SW480 (cell line): ENCODE measurements at places on chromosomes 7 and 10.

DNA sequence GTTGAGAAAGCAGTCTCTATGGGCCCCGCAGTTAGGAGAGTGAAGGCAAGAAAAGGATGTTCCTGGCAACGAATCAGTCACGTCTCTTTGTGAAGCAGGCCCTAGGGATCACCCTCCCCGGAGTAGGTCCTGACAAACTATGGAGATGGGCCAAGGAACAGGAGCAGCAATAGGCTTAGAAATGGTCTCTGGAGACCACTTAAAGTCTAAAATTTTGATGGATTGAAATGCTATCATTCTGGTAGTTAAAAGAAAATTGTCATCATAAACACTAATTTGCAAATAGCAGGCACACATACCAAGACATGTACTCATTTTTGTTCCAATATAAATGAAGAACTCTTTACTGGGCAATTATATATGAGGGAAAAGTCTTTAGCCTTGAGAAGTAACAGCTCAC lies 123.5 kb downstream of the ITGB8 start:
- no peak for DNase-seq

- no peak for DNase-seq
Observed at GRCh38 chr10:68572151-68572550, 12.0 kb downstream of the TET1 start.

- no peak for DNase-seq
Observed at GRCh38 chr7:87831097-87831496, 45.1 kb downstream of the SLC25A40 start.

- no peak for DNase-seq
Observed at GRCh38 chr7:1020849-1021251, 23.5 kb upstream of the GPR146 start.

GRCh38 chr10:86212391-86212700 lies 154.2 kb downstream of the GRID1 start:
- no peak for DNase-seq

DNA sequence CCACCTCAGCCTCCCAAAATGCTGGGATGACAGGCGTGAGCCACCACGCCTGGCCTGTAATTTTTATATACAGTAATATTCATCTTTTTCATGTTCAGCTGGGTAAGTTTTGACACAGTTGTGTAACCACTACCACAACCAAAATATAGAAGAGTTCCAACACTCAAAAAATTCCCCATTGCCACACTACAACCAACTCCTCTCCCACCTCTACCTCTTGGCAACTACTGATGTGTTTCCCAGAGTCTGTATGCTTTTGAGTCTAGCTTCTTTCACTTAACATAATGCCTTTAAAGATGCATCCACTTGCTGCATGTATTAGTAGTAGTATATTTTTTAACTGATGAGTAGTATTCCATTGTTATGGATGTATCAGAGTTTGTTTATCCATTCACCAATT lies 90.7 kb downstream of the SRPK2 start:
- DNase-seq, result no peak

GRCh38 chr7:47771990-47772360 lies 176.3 kb downstream of the PKD1L1 start:
- no peak for DNase-seq
